Fibroblast of skin of scalp (primary cell): ENCODE measurements at places on chromosomes 4 and X.

- DNase-seq = peak; percentile 48
Observed at GRCh38 chr4:102263024-102263787, 82.1 kb downstream of the SLC39A8 start.

DNA sequence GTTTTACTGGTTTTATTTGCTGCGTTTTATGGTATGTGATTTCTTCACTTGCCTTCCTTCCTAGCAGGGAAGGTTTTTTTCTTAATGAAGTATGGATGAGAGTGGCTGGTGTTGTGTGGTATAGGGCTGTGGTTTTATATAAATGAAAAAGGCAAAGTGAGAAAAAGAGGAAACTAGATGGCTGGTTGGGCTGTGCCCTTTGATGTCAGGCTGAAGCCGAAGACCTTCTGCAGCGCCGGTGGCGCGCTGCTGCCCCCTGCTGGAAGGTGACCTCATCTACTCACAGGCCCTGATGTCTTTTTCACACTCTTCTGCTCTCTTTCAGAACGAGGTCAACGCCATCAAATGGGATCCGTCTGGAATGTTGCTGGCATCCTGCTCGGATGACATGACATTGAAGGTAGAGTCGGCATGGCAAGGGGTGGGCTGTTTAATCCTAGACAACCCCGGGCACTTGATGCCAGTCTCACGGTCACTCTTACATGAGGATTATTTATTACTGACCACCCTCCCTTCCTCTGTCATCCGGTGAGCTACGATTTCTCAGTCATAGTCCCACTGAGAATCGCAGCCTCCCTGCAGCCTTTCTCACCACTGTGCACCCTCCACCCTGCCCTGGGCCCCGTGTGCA lies 56.6 kb downstream of the GPR143 start:
- peak; percentile 66 for DNase-seq

DNA sequence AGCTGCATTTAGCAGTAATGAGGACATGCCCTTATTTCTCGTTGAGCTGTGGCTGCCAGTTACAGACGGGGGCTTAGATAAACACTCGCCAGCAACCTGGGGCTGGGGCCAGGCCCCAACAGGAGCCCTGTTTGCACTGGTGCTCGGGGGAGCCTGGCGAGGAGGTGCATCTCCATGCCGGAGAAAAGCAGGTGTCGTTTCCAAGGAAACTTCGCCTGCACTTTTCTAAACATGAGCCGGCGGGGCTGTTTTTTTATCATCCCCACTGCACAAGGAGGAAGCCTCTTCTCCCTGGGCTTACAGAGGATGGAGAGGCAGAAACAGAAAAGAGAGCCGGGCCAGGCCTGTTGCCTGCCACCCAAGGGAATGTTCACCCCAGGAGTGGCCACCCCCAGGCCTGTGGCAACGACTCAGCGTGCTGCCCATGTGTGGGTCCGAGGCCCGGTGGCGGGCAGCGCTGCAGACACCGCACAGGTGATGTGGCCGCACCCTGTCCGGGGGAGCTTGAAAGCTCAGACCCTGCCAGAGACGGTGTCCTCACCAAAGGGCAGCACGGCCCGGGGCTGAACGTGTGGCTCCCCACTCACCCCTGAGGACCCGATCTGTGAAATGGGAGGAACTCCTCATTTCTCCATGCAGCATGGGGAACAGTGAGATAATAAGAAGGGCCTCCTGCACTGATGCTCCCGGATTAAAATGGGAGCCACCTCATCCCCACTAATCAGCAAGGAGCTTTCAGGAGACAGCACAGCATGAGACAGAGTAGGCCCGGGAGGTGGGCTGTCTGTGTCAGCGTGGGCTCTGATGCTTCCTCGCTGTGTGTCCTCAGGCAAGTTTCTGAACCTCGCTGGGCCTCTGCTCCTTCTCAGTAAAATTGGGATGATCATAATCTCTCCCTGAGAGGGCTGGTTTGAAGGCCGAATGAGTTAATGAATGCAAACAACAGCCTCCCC lies 33.8 kb upstream of the ADRA2C start:
- DNase-seq = no peak

GRCh38 chrX:53458082-53458481 lies 23.9 kb upstream of the HSD17B10 start:
- DNase-seq = no peak

- no peak for DNase-seq
Observed at GRCh38 chr4:8613421-8614364, 21.1 kb downstream of the CPZ start.

DNA sequence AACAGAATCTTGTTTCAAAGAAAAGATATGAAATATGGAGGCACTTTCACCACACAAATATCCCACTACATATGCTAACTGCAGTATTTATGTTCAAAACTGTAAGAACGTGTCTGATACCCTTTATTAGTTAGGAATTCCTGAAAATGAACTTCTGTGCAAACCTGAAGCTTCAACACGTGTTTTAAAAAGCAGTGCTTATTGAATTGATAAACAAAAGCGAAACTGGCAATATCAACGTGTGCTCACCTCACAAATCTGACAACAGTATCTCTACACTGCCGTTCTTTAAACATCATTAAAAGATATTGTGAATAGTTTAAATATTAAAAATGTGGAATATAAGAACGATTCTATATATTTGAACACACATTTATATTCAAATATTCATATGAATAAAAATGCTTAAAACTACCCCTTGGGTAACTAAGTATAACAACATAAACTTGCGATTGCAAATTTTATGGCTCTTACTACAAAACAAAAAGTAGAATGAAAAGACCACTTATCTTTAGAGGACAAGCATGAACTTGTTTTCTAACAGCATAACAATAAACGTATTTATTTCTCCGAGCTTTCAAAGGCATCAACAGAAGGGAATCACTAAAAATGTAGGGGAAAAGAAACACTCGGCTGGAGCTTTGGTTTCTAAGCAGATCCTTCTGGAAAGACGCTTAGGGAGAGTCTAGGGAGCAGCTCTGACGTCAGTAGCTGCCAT lies at the start of gene LRP2BP:
Gene LRP2BP, minus strand, starts transcription at position 687 of the 718 bp plus-strand sequence. CDS start 17,738 bp downstream, outside the sequence.
- no peak for DNase-seq

DNA sequence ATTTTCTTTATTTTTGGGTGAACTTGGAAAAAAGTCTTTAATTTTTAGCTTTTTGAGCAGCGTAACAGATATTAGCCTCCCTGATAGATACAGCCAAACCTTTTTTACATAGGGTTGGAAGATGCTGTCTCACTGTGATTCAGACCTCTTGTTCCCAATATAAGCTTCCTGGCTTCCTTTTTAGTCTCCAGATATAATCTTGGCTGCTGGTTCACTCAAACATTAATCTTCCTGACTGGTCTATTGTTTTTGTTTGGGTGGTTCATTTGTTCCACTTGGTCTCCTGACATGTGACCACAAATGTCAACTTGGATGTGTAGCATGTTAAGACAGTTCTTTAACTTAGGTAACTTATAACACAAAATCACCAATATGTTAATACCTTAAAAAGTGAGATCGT lies 23.0 kb downstream of the RPA4 start:
- peak; percentile 0 for DNase-seq

- DNase-seq = no peak
Observed at GRCh38 chrX:153925739-153926551, at the start of gene ARHGAP4. Gene ARHGAP4 (minus strand): TSS chrX:153926264. CDS start chrX:153926202, 62 bp downstream.

DNA sequence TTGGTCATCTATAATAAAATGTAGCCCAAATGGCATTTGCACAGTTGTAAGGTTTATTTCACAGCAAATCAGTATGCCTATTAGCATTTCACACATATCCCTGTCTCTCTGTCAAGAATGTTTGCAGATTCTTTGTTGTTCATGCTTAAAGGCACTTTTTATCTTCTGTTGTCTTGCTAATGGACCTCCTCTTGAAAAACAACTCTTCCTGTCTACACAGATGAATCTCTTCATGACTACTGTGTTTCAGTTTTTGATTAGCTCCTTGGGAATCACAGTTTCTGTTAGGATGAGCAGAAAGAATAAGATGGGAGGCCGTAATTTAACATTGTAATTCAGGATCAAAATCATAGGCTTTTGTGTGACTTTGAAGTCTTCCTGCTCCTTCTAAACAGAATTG lies 35.5 kb upstream of the SLC4A4 start:
- DNase-seq = no peak

DNA sequence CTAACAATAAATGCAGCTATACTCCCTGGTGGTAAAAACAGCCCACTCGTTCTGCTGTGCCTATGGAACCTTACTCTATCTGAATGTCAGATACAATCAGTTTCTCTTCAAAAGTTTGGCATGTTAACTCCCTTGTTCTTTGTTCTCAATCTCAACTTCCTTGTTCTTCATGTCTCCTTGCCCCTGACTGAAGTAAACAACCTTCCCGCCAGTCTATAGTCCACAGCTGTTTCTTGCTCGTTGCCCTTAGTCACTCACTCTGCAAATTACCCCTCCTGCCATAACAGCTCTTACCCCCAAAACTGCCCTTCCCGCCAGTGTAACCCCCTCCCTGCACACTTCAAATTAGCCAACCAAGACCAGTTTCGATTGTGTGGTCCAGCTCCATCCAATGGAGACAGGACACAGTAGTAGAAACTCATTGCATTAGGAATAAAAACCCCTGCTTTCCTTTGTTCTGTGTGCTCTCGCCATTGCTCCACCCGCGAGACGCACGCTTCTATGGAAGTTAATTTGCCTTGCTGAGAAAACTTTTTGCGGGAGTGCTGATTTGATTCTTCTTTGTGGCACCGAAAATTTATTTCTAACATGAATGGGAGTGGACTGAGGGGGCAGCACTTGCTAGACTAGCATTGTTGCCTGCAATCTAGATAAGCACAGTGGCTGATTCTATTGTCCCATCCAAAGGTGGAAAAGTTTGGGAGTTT lies 7.1 kb upstream of the GPR82 start:
- DNase-seq = no peak

- DNase-seq = no peak
Observed at GRCh38 chr4:110155654-110156053, 42.8 kb downstream of the ELOVL6 start.

DNA sequence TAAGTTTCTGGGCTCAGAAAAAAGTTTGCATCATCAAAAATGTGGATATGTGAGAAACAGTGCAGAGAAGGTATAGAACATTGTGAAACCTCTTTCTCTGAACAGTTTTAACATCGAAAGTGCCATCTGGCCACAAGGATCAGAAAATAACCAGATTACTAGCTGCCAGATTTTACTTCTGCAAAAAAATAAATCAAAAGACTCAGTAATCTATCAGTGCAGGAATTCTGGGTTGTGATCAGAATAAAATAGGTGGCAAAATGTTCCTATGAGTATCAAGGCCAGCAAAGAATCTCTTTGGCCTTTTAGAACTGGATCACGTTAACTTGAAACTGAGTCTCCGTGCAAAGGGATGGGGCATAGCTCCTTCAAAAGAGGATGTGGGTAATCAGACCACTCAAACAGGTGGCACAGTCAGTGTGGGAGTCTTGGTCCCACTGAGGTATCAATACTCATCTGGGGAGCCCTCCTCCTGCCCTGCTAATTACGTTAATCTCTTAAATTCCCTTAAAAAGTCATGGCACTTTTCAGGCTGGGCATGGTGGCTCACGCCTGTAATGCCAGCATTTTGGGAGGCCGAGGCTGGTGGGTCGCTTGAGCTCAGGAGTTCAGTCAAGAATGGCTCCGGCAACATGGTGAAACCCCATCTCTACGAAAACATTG lies 26.7 kb upstream of the RBM47 start:
- no peak for DNase-seq

DNA sequence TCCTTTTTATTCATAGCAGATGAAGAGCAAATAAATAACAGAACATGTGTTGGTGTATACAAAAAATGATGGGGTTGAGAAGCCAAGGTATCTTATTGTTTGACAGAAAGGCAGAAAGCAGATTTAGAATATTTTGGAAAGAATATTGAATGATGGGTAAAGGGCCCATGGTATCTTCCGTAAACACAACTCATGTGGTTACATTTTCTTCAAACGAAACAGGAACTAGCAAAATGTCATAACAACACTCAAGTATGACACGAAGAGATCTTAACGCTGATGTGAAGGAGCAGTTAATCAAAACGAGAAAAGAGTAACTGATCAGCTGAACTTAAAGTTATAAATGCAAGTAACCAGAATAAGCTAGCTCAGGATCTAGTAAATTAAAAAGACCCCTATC lies 195.7 kb upstream of the GK2 start:
- no peak for DNase-seq

- no peak for DNase-seq
Observed at GRCh38 chr4:88014386-88014905, 7.0 kb downstream of the PKD2 start.

GRCh38 chr4:102500352-102500695 lies 835 bp upstream of the NFKB1 start:
- DNase-seq = peak; percentile 15

- DNase-seq = no peak
Observed at GRCh38 chrX:50161127-50161526, 39.7 kb downstream of the AKAP4 start.

DNA sequence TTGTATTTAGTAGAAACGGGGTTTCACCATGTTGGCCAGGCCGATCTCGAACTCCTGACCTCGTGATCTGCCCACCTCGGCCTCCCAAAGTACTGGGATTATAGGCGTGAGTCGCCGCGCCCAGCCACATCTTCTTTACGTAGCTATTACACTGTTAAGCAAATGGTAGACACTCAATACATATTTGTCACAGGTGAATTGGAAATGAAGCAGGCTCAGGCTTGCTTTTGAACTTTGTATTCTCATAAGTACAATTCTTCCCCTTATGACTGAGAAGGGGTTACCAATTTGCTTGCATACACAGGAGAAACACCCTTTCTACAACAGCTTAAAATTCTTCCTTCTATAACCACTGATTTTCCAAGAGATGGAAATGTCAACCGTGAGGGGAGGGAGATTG lies 787 bp upstream of the SRPX2 start:
- DNase-seq = no peak

- DNase-seq = peak; percentile 38
Observed at GRCh38 chr4:108346818-108347210, 178.1 kb upstream of the LEF1 start.

- DNase-seq = peak; percentile 16
Observed at GRCh38 chr4:32462944-32463343, 1742.8 kb downstream of the PCDH7 start.

DNA sequence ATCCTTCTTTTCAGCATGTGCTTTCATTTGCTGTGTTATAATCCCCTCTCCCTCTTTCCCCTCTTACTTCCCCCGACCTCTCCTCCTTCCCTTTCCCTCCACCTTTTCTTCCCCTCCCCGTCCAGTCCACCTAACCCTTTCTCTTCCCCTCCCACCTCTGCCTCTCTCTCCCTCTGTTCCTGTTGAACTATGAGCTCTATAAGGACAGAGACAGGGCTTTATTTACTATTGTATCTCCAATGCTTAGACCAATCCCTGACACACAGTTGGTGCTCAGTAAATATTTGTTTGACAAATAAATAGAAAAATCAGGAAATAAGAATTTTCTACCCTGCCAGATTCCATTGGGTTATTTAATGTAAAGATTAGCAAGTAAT lies 60.8 kb downstream of the EGF start:
- DNase-seq = no peak

GRCh38 chr4:136900696-136901095 lies 631.6 kb downstream of the PCDH18 start:
- DNase-seq = peak; percentile 45

- DNase-seq = peak; percentile 26
Observed at GRCh38 chrX:107935200-107935599, 47.0 kb downstream of the TEX13B start.

GRCh38 chrX:1360171-1360570 lies 23.6 kb downstream of the IL3RA start:
- DNase-seq = no peak
